ENCODE measurements at places on chromosomes 1 and 21.

DNA sequence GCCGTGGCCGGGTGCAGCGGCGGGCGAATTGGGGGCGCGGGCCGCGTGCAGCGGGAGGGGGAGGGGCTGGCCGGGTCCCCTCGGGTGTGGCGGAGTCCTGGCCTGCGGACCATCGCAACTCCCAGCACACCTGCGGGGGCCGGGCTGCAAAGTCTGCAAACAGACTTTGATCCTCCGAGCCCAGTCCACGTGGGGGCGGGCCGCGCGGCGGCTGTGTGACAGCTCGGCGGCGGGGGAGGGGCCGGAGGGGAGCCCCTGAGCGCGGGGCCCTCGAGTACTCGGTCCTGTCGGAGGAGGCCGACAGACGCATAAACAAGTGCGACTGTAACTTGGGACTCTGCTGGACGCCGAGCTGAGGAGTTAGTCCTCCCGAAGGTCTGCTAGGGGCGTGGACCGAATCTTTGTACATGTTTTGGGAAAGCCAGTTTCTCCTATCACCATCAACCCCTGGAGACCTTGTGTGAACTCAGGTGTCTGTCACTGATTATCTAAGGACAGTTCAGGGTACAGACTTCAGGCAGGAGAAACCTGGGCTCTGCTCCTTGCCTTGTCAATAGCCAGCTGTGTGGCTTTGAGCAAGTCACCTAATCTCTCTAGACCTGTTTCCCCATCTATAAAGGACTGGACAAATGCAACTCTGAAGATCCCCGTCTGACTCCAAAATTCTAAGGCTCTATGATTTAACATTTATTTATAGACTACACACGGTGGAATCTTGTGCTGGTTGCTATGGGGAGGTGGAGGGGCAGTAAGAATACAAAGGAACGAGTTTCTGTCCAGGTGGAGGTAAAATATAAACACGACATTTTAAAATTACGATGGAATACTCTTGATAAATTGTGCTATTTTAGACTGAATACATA, 710 bp upstream of the SLC30A1 start:
- no peak for DNase-seq

DNA sequence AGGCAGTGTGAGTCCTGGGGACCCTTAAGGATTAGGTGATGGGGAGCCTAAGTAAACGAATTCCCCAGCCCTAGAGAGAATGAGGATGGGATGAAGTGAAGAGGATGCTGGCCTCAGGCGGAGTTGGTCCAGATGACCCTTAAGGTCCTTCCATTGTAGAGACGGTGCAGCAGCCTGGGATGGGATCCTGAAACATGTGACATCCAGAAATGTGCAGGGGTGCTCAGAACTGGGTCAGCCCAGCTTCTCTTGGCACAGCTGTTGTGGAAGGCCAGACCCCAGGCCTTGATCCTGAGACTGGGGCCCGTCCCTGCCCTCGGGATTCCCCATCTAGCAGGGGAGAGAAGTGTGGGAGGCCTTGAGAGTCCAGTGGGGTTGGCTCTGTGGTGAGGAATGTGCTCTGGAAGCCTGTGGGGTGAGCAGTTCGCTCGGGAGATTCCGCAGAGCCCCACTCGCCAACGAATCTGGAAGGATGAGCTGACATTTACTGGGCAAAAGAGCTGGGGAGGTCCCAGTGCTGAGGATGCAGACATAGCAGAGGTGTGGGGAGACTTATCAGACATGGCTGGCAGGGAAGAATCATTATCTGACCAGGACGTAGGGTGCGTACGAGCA, 28.1 kb downstream of the A3GALT2 start:
- no peak for DNase-seq

- DNase-seq: no peak
These were observed 113.4 kb upstream of the SLC25A33 start for GRCh38 chr1:9425859-9426258.

DNA sequence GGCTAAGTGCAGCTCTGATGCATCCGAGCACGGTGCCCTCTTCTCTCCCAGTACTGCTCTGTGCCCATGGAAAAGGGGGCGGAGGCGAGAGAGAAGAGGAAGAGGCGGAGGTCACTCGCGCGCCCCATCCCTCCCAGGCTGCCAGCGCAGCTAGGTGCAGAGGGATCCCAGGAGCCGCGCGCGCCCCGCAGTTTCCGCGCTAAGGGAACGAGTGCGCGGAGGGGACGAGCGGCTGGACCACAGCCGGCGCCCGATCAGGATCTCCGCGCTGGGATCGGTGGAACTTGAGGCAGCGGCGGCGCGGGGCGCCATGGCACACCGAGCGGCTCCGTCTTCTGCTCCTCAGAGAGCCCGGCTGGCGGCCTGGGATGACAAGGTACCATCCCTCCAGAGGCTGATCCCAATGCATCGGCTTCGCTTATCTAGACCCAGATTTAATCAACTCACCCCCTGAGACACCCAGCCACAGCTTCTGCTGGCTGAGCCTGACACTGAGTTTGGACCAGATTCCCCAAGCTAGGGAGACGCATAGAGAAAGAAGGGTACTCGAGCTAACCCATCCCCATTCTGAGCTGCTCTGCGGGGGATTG, at the start of gene PTGFR:
Gene PTGFR, plus strand, starts transcription at position 114 of the 590 bp plus-strand sequence. CDS start 1,770 bp downstream, outside the sequence.
- no peak for DNase-seq

- no peak for DNase-seq
These were observed 59.5 kb downstream of the KLHDC7A start for GRCh38 chr1:18540136-18540765.

DNA sequence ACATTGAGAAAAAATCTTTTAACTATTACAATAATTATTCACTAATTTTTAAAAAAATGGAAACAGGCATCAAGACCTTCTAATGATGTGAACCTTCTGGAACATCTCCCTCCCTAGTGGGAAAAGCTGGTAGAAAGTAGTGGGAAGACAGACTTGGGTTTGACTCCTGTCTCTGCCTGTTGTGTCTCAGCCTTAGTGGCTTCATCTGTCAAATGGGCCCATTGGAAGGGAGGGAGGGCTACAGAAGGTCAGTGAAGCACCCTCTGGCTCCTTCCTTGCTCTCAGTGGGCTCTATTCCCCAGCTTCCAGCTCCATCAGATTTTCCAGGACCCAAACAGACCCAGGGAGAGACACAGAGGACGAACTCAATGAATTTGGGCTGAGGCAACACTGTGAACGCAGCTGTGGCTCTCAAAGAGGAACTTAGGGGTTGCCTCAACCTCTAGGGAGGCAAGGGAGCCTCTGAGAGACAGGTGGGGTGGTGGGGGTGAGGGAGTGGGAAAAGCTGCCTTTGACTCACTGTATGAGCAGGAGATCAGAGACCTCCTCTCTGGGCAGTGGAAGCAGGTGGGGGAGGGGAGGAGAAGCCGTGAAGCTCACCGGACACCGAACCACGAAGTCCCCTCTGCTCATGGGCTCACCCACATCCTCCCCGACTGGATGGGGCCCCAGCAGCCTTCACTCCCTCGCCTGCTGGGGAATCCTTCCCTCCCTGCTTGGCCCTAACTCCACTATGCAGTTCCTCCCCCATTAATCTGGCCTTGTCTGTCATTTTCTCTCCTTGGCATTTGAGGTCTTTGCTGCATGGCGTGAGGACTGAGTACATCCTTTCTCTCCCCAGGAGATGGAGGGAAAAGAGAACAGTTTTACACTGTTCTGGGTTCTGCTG, 4.5 kb downstream of the CNR2 start:
- DNase-seq: peak; percentile 58

GRCh38 chr21:17782051-17782450, 37.1 kb downstream of the C21orf91 start:
- no peak for DNase-seq

- DNase-seq: no peak
These were observed 47.8 kb upstream of the ZP4 start for GRCh38 chr1:237938553-237938952.

GRCh38 chr1:165764277-165764676, 4.4 kb downstream of the TMCO1 start:
- DNase-seq: no peak

GRCh38 chr1:197388801-197389200, 120.7 kb downstream of the CRB1 start:
- DNase-seq: no peak

All from stimulated activated naive CD8-positive, alpha-beta T cell treated with anti-CD3 and anti-CD28 coated beads, Interleukin-15, Interleukin-2, amounts not matched to agents 100 U/mL and 50 U/mL, for 24 hours (primary cell).